ENCODE measurements at places on chromosomes 4 and X. TPM values are rescaled to one million over a fixed set of nuclear protein-coding genes. Genes with fewer than 3 reads are reported as not detected.

DNA sequence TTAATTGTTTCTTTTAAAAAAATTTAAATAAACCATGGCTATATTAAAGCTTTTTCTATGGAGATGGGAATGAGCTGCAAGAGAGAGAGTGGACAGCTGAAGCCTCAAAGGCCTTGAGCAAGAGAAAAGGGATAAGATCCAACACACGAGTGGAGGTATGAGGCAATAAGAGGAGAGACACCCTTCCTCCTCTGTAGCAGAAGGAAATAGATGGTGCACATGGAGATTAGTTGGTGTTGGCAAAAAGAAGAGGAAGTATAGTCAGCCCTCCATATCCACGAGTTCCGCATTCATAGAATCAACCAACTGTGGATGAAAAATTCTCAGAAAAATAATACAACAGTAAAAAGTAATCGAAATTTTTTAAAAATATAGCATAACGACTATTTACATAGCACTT lies 3.2 kb downstream of the CXorf38 start:
- H3K36me3 ChIP-seq = no peaks in the 10 kb centered on the region
- H3K27me3 ChIP-seq = no peaks in the 10 kb centered on the region
- no peak for DNase-seq

GRCh38 chrX:103877571-103877970 lies 45.5 kb upstream of the RAB9B start:
- no peaks in the 10 kb centered on the region for H3K36me3 ChIP-seq
- no peak for DNase-seq
- H3K4me1 ChIP-seq = peaks cover 11% of the 10 kb centered on the region
- H3K27me3 ChIP-seq = no peaks in the 10 kb centered on the region
- H3K27ac ChIP-seq = no peak overlapping the region
- no peak overlapping the region for H3K4me3 ChIP-seq

Gene RNF128
- total RNA-seq = not detected

- DNase-seq = no peak
- peaks cover 8% of the 10 kb centered on the region for H3K27me3 ChIP-seq
- H3K4me3 ChIP-seq = no peak overlapping the region
- H3K27ac ChIP-seq = no peak overlapping the region
Measured at GRCh38 chr4:138833974-138834373, 181.6 kb upstream of the NOCT start.

GRCh38 chr4:100823993-100824323 lies 306.1 kb upstream of the EMCN start:
- no peak overlapping the region for H3K27ac ChIP-seq
- no peak overlapping the region for H3K4me3 ChIP-seq
- H3K4me1 ChIP-seq = peaks cover 14% of the 10 kb centered on the region
- DNase-seq = no peak
- H3K36me3 ChIP-seq = no peaks in the 10 kb centered on the region

Gene OTUD5
- 20.0 TPM for total RNA-seq

DNA sequence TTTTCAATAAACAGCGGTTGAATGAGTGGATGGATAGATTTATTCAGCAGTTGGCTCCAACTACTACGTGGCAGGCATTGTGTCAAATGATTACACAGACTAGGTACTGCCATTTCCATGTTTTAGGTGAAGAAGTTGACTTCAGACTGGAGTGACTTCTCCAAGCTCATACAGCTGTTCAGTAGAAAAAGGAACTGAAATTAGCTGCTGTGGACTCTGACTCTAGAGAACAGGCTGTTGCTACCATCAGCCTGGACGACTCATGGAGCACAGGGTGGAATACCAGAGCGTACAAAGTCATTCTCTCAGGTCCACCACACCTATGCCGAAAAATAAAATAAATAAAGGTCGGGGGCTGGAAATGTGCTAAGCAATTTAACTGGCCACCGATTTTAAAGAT lies 45.3 kb downstream of the TENM3 start:
- H3K36me3 ChIP-seq = no peaks in the 10 kb centered on the region
- no peak overlapping the region for H3K4me3 ChIP-seq
- no peak overlapping the region for H3K27ac ChIP-seq
- H3K27me3 ChIP-seq = no peaks in the 10 kb centered on the region
- no peak for DNase-seq

- H3K4me3 ChIP-seq = no peak overlapping the region
- peaks cover 19% of the 10 kb centered on the region for H3K4me1 ChIP-seq
- H3K36me3 ChIP-seq = no peaks in the 10 kb centered on the region
- DNase-seq = peak; percentile 39
- 0 out of 2 replicates have a peak overlapping the region, but pooled peaks have one; percentile 2 for H3K27ac ChIP-seq
- no peaks in the 10 kb centered on the region for H3K27me3 ChIP-seq
Measured at GRCh38 chr4:76723924-76724323, 174.0 kb downstream of the SOWAHB start.

Gene LRAT
- not detected for total RNA-seq

- no peak for DNase-seq
- no peaks in the 10 kb centered on the region for H3K27me3 ChIP-seq
- no peaks in the 10 kb centered on the region for H3K4me1 ChIP-seq
- no peaks in the 10 kb centered on the region for H3K36me3 ChIP-seq
- no peak overlapping the region for H3K27ac ChIP-seq
Measured at GRCh38 chr4:100977274-100977673, 370.1 kb downstream of the PPP3CA start.

- no peaks in the 10 kb centered on the region for H3K27me3 ChIP-seq
- H3K36me3 ChIP-seq = no peaks in the 10 kb centered on the region
- peak; percentile 31 for DNase-seq
- peaks cover 30% of the 10 kb centered on the region for H3K4me1 ChIP-seq
- no peak overlapping the region for H3K4me3 ChIP-seq
Measured at GRCh38 chr4:146338512-146338911, 124.2 kb downstream of the REELD1 start.

GRCh38 chrX:46754586-46755061 lies 4.3 kb downstream of the SLC9A7 start:
- no peak for DNase-seq
- H3K4me3 ChIP-seq = no peak overlapping the region
- no peaks in the 10 kb centered on the region for H3K36me3 ChIP-seq
- H3K27me3 ChIP-seq = no peaks in the 10 kb centered on the region
- no peak overlapping the region for H3K27ac ChIP-seq

DNA sequence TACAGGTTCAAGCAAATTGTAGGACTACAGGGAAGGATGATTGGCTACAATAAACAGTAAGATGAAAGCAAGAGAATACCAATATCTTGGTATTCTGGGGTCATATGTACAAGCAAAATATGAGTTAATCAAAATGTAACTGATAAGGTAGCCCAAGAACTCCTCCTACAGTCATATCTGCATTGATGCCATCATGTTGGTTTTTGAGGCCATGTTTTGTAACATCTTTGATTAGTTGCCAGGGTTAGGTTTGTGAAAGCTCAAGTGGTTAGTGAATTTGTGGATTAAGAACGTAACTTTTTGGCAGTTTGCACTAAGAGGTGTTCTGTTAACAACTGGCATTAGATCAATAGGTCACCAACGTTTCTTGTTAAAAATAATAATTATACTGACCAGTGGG lies 59.6 kb downstream of the USP9X start:
- no peak overlapping the region for H3K4me3 ChIP-seq
- H3K4me1 ChIP-seq = peaks cover 25% of the 10 kb centered on the region
- no peaks in the 10 kb centered on the region for H3K27me3 ChIP-seq
- no peak overlapping the region for H3K27ac ChIP-seq

DNA sequence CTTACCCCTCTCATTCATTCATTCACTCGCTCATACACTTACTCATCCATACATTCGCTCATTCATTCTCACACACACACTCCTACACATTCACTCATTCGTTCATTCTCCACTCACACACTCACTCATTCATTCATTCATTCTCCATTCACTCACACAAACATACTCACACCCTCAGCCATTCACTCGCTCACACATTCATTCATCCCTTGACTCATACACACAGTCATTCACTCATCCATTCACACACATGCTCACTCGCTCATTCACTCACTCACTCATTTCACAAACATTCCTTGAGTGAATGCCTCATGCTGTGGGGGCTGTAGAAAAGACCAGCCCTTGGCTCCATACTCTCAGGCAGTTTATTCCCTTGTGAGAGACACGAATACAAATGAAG lies 151.1 kb upstream of the MAMLD1 start:
- no peaks in the 10 kb centered on the region for H3K36me3 ChIP-seq
- no peaks in the 10 kb centered on the region for H3K4me1 ChIP-seq
- H3K4me3 ChIP-seq = no peak overlapping the region
- no peak overlapping the region for H3K27ac ChIP-seq
- no peaks in the 10 kb centered on the region for H3K27me3 ChIP-seq

Gene SASH3
- not detected for total RNA-seq

GRCh38 chr4:76084542-76084941 lies 10.0 kb downstream of the ART3 start:
- DNase-seq = no peak
- H3K4me3 ChIP-seq = no peak overlapping the region
- H3K36me3 ChIP-seq = no peaks in the 10 kb centered on the region
- no peaks in the 10 kb centered on the region for H3K27me3 ChIP-seq

DNA sequence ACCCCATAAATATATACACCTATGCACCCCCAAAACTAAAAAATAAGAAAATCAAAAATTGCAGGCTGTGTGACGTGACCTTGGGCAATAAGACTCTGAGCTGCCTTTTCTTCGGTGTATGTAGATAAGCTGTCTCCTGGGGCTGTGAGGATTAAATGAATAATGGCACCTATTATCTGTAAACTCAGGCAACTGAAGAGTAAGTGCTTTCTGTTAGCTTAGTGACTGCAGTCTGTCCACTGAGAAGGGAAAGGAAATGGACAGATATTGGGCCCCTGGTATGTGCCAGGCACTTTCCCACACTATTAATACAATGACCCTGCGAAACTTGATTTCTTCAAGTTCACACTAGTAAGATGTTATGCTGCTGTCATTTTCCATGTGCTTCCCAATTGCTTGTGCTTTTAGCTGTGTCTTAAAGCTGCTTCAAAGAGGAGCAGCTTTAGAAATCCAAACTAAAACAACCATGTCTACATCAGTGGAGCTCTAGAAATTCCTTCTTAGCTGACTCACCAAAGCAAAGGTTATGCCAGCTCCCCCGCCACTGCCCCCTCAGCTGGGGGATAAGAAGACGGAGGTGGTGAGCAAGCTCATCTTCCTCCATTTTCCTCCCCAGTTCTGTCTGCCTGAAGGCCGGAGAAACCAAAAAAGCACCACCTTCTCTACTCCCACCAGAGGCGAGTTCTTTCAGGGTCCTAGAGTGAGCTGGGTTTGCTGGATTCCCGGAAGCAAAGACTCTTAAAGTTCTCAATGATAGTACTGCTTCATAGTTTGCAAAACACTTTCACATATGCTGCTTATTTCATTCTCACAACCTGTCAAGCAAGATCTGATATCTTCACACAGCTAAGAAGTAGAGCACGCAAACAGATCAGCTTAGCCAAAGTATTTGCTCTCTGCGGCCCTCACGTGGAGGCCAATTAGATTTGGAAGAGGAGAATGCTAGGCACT lies 8.8 kb upstream of the DGAT2L6 start:
- no peaks in the 10 kb centered on the region for H3K27me3 ChIP-seq
- H3K4me1 ChIP-seq = peaks cover 55% of the 10 kb centered on the region

GRCh38 chr4:120508036-120508435 lies 414.5 kb downstream of the PRDM5 start:
- H3K36me3 ChIP-seq = no peaks in the 10 kb centered on the region
- H3K27me3 ChIP-seq = no peaks in the 10 kb centered on the region
- no peak for DNase-seq
- H3K4me1 ChIP-seq = no peaks in the 10 kb centered on the region

DNA sequence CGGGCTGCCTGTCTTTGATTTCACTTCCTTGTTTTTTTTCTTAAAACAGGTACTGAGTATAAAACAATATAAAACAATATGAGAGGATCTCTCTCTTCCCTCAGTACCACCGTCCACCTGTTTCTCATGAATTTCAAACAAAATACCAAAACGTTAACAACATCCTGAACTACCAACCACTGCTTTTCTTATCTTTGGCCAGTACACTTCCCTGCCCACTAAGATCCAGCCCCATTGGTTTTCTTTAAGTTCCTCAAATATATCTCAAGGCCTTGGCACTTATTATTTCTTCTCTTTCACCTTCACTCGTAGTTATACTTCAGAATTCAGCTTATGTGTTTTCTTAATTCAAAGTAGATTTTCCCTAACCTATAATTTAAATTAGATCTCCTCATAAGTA lies 370.2 kb upstream of the GRIA3 start:
- H3K36me3 ChIP-seq = no peaks in the 10 kb centered on the region
- H3K4me1 ChIP-seq = no peaks in the 10 kb centered on the region
- DNase-seq = no peak

Gene PITX2
- total RNA-seq = 21.7 TPM

GRCh38 chr4:123599061-123599919 lies 202.7 kb downstream of the SPRY1 start:
- H3K36me3 ChIP-seq = no peaks in the 10 kb centered on the region
- H3K4me1 ChIP-seq = peaks cover 26% of the 10 kb centered on the region
- H3K27me3 ChIP-seq = no peaks in the 10 kb centered on the region

- DNase-seq = no peak
- H3K36me3 ChIP-seq = no peaks in the 10 kb centered on the region
- H3K27ac ChIP-seq = no peak overlapping the region
- no peaks in the 10 kb centered on the region for H3K27me3 ChIP-seq
- H3K4me3 ChIP-seq = no peak overlapping the region
Measured at GRCh38 chr4:81799371-81799770, 327.7 kb upstream of the RASGEF1B start.

Gene TRIM60
- total RNA-seq = not detected

GRCh38 chr4:7638489-7638888 lies 203.8 kb upstream of the PSAPL1 start:
- H3K4me3 ChIP-seq = no peak overlapping the region
- H3K36me3 ChIP-seq = no peaks in the 10 kb centered on the region
- 0 out of 2 replicates have a peak, but pooled peaks cover 4% of the 10 kb centered on the region for H3K27me3 ChIP-seq
- no peaks in the 10 kb centered on the region for H3K4me1 ChIP-seq
- no peak overlapping the region for H3K27ac ChIP-seq

- H3K36me3 ChIP-seq = peaks cover 20% of the 10 kb centered on the region
- peaks cover 8% of the 10 kb centered on the region for H3K4me1 ChIP-seq
- DNase-seq = no peak
- no peak overlapping the region for H3K27ac ChIP-seq
Measured at GRCh38 chrX:119240356-119240755, 4.3 kb downstream of the PGRMC1 start.

Gene ETDA
- not detected for total RNA-seq

- peaks cover 18% of the 10 kb centered on the region for H3K4me1 ChIP-seq
- H3K27me3 ChIP-seq = no peaks in the 10 kb centered on the region
- DNase-seq = no peak
- H3K27ac ChIP-seq = no peak overlapping the region
Measured at GRCh38 chr4:185869427-185869826, 57.4 kb upstream of the SORBS2 start.
